ENCODE measurements at places on chromosomes 16 and 17.

- DNase-seq = no peak
Observed at GRCh38 chr17:72514321-72514861, 393.6 kb downstream of the SOX9 start.

GRCh38 chr17:74245145-74245831 lies 28.7 kb upstream of the DNAI2 start:
- peak; percentile 92 for DNase-seq

DNA sequence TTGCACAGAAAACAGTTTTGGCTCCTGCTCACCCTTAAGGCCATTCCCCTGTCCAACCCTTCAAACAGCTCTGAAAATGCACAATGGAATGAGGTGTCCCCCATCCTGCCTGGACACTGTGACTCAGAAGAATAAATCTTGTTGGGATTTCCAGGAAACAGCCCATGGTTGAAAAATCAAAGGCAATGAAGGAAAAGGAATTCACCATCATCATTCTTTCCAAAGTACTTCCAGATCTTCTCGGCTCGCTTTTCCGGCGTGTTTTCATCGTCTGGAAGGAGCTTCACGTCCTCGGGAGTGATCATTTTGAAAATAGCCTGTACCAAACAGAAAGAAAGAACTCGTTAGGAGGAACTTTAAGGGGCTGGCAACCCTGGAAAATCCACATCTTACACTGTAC lies 4.3 kb downstream of the RCVRN start:
- peak; percentile 48 for DNase-seq

DNA sequence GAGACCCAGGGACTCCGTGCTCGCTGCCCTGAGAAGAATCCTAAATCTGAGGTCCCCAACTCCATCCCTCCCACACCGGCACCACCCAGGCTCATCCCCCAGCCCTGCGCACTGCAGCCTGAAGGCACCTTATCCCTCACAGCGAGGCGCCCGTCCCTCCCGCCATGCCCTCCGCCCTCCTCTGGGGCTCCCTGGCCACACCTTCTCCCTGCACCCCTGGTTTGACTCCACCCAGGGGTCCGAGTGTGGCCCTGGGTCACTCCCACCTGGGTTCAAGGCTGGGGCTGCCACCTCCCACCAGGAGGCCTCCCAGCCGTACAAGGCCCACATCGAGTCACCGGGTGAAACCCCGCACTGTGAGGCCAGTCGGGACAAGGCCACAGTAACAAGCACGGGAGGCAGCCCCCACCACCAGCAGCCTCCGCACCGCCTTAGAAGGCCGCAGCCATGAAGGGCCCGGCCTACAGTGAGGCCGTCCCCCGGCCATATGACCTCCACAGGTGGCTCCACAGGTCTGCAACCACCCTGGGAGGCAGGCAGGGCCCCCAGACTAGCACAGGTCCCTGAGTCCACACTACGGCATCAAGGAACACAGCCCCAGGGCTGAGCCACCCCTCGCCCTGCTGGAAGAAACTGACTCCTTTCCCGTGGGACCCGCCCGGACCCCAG lies 8.3 kb downstream of the HAGH start:
- no peak for DNase-seq

DNA sequence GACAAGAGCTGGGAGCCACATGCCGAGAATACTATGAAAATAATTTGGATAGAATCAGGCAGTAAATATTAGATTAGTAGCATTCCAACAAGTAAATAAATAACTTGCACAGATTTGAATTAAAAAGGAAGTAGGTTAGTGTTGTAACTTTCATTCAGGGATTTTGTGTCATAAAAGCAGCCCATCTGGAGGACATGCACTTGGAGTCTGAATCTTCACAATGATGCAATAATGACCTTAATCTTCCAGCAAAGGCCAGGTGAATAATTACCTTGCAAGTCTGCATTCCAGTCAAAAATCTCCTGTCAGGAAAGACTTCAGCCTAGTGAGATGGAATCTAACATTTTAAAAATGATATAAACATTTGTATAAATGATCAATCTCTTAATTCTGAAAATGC lies 518.1 kb downstream of the KCNJ2 start:
- DNase-seq = no peak
